ENCODE measurements at places on chromosomes 11 and 22. TPM values are rescaled to one million over a fixed set of nuclear protein-coding genes. Genes with fewer than 3 reads are reported as not detected.

The PACSIN3 gene
- 74.9 TPM for total RNA-seq

DNA sequence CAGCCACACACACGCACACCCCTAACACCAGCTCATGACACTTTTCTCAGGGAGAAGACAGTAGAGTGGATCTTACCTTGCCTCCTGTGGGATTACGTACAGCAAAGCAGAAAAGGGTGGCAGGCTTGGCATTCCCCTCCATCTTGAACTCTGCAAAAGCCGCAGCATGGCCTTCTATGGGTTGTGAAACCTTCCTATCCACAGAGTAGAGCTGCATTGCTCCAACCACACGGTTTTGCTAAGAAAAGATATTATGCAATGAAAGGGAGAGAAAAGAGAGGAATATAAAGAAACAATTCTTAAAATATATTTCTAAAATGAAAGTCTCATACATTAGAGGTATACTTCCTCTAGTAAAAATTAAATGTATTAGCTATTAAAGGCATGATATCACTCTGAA is 48.8 kb downstream of the CLTCL1 start:
- ATAC-seq: no peak

The ZNF70 gene
- total RNA-seq: 3.5 TPM

The RASD2 gene
- total RNA-seq: 4.7 TPM

DNA sequence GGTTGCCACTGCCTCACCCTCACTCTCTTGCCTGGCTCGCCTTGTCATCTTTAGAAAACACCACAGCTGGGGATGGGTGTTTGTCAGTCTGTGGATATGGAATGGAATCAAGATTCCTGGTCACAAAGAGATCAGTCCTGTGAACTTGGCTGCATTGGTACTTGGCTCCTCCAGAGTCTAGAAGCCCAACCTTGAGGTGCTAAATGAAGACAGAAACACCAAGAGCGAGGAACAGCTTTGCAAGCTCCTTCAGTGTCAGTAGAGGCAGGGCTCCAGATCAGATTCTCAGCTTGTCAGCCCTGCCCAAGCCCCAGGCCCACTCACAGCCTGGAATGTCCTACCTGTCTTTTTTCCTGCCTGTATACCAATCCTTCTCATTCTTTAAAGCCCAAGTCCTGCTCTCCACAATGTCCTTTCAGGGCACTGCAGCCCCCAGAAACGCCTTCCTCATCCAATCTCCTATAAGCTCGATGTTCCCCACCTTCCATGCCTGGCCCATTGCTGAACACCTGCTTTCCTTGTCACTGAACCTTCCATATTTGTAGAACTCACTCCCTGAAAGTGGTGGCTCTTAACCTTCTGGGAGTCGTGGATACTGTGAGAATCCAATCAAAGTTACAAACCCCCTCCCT is 188.9 kb downstream of the BCR start:
- no peak for ATAC-seq

GRCh38 chr22:19984201-19984753 is 32.3 kb downstream of the ARVCF start:
- peak; percentile 55 for ATAC-seq

The NF2 gene
- 61.0 TPM for total RNA-seq

DNA sequence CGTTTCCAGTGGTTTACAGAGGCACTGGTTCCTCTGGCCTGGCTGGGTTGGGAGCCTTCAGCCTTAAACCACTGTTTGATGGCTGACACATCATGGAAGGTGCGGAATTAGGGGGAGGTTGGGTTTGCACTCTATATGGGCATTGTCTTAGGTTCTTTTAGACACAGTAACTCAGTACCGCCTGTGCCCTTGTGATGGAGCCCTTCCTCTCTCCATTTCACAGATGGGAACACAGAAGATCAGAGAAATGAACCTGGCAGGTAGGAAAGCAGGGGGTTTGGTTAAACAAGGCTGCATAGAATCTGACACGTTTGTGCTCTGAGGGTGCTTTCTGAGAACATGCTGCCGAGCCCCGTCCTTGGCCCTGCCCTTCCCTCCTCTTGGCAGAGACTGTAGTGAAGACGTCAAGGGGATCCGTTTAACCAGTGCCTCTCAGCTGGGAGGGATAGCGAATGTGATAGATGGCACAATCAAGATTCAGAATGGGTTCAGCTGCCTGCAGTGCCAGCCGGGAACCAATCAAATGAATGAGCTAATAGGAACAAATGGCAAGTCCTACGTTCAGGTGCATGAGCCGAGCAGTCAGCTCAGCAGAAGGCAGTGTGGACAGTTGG is 228.6 kb downstream of the TBC1D22A start:
- no peak for ATAC-seq

DNA sequence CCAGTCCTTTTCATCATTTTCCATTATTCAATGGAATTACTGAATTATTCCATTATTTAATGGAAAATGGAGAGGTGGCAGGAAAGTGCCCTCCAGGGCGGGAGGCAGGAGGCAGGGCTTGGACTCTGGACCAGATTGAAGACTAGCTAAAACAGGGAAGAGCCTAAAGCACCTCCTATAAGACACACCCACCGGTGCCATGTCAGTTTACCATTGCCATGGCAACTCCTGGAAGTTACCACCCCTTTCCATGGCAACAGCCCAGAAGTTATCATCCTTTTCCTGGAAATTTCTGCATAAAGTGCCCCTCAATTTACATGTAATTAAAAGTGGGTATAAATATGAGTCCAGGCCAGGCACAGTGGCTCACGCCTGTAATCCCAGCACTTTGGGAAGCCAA is 443.7 kb downstream of the TBC1D22A start:
- no peak for ATAC-seq

DNA sequence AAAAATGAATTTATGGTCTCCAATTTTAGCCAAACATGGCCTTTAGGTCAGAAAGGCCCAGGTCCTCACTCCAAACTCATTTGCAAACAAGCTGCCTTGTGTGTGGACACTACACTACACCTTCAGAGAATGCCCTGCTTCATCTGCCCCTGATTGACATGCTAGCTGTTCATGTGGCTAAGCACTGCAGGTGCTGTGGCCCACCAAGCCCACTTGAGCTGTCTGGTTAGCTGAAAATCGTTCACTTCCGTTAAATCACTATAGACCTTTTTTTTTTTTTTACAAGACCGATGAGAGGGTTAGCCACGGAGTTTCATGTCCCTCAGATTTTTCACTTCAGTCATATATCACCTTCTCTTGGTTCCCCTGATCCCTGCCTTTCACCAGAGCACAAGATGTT is 39.3 kb downstream of the NF2 start:
- no peak for ATAC-seq

- ATAC-seq: no peak
Observed at GRCh38 chr11:90722552-90723190, 499.8 kb upstream of the CHORDC1 start.

The C1QTNF5 gene
- total RNA-seq: 44.9 TPM

DNA sequence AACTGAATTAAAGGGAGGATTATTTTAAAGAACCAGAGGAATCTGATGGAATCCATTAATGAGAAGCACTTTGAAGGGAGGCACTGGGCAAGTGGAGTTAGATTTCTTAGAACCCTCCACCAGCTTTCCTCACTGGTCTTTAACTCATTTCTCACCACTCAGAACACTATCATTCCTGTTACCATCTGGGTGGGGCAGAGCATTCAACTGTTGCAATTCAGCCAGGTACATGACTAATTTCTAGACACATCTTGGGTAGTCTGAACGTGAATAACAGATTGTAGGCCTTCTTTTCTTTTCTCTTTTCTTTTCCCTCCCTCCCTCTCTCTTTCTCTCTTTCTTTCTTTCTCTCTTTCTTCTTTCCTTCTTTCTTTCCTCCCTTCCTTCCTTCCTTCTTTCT is 15.5 kb upstream of the MMP1 start:
- no peak for ATAC-seq

The MMP27 gene
- not detected for total RNA-seq

DNA sequence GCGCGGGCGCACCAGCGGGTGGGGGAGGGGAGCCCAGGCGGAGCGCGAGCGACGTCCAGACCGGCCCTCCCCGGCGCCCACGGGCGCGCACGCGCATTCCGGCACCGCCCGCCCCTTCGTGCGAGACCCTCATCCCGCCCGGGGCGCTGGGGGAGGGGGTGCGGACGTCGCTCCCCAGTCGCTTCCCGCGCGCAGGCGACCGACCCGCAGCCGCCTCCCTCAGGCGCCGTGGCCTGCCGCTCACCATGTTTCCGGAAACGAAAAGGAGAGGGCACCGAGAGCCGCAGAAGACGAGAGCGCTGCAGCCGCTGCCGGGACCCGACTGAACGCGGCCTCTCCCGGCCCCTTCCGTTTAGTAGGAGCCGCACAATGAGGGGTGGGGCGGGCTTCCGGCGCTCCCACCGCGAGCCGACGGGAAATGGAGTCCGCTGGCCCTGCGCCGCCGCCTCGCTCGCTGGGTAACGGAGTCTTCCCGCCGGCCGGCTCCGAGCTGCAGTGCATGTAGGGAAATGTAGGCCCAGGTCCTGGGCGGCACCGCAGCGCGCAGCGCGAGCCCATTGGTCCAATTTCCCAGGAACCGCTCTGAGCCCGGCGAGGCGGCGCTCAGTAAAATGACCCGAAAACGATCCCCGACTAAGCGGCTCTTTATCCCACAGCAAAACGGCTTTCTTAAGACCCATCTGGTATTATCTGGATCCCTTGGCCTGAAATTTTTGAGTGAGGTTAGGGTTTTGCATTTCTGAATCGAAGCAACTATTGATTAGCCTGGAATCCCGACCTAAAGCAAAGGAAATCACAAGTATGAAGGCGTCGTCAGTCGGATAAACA is at the start of gene CFL1:
Gene CFL1 (minus strand): TSS at position 328 of the 828 bp plus-strand sequence. CDS start 81 bp downstream, at position 247.
- peak; percentile 80 for ATAC-seq

DNA sequence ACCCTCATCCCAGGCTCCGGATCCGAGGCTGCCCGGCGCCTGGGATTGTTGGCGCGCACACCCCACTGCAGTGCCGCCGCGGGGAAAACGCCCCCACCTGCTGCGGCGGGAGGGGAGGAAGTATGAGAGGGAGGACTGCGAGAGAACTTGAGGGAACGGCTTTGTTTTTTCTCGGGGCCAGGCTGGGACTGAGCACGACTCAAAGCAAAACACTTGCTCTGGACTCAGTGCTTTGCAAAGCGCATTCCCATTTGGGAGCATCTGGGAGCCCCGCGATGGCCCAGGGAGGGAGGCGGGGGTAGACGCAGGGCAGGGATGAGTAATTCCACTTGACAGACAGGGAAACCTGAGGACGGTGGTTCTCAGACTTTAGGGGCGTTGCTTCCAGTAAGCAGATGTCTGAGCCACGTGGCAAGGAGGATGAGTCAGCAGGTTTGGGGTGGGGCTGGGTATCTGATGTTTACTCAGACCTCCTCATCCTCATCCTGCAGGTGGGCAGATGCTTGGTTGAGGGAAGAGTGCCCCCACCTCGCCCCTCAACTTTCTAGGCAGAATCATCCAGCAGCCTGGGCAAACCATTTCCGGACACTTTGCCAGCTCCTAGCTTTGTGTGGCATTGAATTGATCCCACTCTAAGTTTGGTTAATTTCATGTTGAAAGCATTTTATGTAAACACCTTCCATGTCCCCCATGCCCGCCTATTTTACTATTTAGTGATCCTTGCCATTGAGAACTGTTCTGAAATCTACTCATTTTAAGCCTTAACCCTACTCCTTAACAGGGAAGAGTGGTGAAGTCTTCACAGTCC is 1.5 kb downstream of the MIAT start:
- peak; percentile 37 for ATAC-seq

DNA sequence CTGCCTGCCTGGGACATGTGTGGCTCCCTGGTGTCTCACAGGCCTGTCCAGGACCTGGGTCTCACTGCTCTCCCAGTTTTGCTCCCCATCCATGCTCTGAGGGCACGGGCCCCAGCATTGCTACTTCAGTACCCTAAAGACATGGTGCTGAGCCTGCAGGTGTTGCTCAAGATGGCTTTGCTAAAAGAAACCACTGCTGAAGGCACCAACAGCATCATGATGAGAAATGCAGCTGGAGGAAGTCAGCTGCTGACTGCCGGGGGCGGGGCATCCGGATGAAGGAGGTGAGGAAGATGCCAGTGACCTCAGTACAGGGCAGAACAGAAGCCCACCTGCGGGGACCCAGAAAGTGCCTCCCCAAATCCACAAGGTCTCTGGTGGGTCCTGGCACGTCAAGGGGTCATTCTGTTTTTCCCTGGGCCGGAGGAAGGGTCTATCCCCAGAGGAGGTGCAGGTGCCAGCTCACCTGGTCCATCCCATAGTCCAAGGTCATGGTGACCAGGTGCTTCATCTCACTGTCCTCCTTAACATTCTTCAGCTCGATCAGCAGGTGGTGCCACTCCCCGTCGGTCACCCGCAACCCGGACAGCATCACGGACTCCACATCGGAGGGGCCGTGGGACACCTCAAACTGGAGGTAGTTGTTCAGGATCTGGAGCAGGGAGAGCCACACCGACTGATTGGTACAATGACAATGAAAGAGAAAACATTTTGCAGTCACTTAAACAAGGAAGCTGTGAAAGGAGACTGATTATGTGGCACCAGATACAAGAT is 63.9 kb downstream of the TRMU start:
- ATAC-seq: no peak

The CALCA gene
- total RNA-seq: not detected

The FAM227A gene
- 0.89 TPM for total RNA-seq

DNA sequence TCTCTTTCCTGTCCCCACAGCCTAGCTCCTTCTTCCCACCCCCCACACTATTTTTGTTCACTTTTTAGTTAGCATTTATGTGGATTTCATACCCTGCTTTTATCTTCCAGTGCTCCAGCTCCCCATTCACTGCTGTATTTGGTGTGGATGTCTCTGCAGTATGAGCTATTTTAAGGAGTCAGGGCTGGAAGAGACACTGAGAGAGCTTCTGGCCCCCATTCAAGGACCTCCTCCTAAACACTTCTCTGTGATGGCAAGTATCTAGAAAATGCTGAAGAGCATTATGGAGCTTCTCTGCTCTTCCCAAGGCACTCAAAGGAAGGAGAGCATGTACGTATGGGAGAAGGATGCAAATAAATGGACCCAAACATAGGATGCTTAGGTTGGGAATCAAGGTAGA is 79.5 kb downstream of the RAB30 start:
- no peak for ATAC-seq

The MS4A15 gene
- not detected for total RNA-seq

DNA sequence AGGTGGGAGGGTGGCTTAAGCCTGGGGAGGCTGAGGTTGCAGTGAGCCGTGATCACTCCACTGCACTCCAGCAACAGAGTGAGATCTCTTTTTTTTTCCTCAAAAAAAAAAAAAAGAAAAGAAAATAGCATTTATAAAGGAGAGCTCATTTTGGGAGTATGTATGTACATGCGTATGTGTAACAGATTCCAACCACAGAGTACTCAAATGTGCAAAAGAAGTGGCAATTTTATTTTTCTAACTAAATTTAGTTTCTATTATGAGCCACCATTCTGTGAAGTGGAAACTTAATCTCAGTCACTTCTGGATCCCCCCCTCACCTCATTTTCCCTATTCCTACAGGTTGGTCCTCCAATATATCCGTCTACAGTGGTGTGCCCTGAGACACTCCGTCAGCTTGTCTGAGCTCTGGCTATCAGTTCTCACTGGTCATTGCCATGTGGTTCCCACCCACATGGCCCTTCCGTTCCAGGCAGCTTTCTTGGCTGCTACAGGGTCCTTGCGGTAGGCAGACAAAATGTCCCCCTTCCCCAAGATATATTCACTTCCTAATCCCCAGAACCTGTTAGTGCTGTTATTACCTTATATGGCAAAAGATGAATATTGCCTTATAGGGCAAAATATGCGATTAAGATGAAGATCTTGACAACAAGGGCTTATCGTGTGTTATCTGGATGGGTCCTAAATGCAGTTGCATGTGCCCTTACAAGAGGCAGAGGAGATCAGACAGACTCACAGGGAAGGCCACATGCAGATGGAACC is 35.8 kb upstream of the TSKU start:
- no peak for ATAC-seq

GRCh38 chr11:130817330-130817944 is 98.8 kb downstream of the SNX19 start:
- peak; percentile 69 for ATAC-seq

- ATAC-seq: no peak
Observed at GRCh38 chr22:39221999-39222686, 22.6 kb downstream of the PDGFB start.

- peak; percentile 52 for ATAC-seq
Observed at GRCh38 chr11:10407055-10407454, 48.0 kb upstream of the AMPD3 start.

Data from gastroesophageal sphincter (tissue), 4 donors.